ENCODE measurements at places on chromosomes 1 and 21. TPM values are rescaled to one million over a fixed set of nuclear protein-coding genes. Genes with fewer than 3 reads are reported as not detected.

DNA sequence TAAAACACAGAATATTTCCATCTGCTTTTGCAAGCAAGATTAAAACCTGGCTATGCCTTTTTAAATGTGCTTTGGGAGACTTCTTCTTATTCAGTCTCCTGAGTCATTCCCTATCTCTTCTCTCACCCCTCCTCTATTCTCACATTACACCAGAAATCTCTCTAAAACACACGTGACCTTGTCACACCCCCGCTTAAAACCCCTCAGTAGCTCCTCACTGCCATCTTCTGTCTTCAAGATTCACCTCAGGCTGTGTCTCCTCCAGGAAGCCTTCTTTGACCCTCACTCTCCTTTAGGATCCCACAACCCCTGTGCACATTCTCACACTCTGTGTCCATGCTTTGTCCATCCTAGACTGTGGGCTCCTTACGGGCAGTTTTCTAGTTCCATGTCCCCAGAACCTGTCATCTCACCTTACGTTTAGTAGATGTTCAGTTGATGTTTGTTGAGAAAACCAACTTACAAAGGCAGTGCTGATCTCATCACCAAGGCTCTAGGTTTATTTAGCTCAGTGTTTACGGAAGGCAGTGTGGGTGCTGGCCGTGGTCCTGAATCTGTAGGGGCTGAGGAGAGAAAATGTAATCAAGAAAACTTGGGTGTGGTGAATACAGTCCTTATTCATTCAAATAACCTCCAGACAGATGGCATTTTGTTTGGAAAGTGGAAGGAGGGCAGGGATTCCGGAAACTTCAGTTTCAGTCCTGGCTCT is 143.5 kb downstream of the DMRTA2 start:
- DNase-seq, result peak; percentile 8

DNA sequence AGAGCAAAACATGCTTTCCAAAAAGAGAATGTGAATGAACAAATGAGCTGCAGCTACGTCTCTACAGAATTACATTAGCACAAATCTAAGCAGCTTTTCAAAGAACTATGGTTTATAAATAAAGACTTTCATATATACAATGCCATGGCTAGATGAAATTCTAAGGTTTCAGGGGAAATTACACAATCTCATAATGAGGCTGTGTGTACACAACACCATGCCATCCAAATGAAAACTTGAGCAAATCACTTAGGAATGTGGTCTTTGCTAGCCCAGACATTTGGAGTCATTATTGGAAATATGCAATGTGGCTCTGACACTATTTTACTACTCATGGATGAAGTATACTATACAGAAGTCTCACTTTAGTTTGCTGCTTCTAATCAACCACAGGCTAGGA is 37.5 kb downstream of the SPAG17 start:
- DNase-seq, result no peak

GRCh38 chr1:224489534-224490365 is 55.2 kb upstream of the WDR26 start:
- DNase-seq, result no peak

DNA sequence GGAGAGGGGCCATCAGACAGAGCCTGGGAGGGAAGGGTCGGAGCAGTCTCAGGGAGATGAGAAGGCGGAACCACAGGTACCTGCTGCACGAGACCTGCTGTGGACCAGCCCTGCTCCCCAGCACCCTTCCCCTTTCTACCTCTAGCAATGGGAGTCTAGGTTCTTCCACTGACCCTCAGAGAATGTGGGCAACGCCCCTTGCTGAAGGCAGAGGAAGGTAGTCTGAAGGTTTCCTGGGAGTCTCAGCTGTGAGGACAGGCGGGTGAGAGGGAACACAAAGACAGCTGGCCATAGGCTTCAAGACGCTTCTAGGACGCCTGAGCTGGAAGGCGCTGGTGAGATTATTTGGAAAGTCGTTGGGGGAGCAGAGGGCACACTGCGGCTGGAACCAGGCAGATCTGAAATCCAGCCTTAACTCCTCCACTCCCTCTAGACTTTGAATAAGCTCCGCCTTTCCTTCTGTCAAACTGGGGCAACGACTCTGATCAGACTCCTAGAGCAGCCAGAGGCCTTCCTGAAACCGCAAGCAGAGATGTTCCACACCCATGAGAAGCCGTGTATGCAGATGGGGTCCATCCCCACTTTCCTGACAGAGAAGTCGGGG is 18.1 kb downstream of the SLC45A3 start:
- no peak for DNase-seq

GRCh38 chr1:24946861-24947658 is 17.0 kb upstream of the RUNX3 start:
- no peak for DNase-seq

DNA sequence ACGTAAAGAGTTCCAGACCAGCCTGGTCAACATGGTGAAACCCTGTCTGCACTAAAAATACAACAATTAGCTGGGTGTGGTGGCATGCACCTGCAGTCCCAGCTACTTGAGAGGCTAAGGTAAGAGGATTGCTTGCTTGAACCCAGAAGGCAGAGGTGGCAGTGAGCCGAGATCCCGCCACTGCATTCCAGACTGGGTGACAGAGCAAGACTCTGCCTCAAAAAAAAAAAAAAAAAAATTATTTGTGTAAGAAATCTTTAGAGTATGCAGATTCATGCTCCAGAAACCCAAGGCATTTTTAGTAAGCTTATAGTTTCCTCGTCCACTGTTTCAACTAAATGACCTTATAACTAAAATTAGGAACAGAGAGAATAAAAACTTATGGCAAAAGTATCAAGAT is 51.3 kb downstream of the ABL2 start:
- no peak for DNase-seq

GRCh38 chr1:62955666-62956065 is 171.7 kb downstream of the ATG4C start:
- no peak for DNase-seq

DNA sequence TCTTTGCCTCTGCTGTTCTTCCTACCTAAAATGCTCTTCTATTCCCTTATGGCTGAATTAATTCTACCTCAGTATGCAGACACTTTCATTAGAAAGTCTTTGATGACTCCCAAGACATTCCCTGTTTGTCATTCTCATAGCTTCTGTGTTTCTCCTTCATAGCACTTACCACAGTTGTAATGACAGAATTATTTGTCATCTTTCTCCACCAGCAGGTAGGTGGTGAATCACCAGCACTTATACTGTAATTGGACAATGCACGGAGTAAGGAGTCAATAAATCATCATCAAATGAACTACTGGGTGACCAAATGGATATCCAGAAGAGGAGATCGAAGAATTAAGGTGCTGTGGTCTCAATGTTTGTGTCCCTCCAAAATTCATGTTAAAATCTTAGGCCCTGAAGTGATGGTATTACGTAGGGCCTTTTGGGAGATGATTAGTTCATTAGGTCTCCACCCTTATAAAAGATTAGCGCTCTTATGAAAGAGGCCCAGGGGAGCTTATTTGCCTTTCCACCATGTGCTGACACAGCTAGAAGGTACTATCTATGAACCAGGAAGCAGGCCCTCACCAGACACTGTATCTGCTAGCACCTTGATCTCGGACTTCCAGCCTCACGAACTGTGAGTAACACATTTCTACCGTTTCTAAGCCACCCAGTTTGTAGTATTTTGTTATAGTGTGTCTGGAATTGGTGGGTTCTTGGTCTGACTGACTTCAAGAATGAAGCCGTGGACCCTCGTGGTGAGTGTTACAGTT is 2.4 kb upstream of the CCT8 start:
- no peak for DNase-seq

CTTNBP2NL gene
- total RNA-seq, result 16.9 TPM

PTTG1IP gene
- total RNA-seq, result 291 TPM

WNT2B gene
- total RNA-seq, result 0.44 TPM

RNF186 gene
- not detected for total RNA-seq

SLAMF8 gene
- total RNA-seq, result not detected

MATN1 gene
- total RNA-seq, result under 0.01 TPM

FCAMR gene
- total RNA-seq, result not detected

OR14A16 gene
- total RNA-seq, result not detected

All from lung microvascular endothelial cell (primary cell).